Large intestine (tissue), 12 donors: ENCODE measurements at places on chromosomes 3 and 15. TPM values are rescaled to one million over a fixed set of nuclear protein-coding genes. Genes with fewer than 3 reads are reported as not detected.

GRCh38 chr15:73647259-73648013 lies 14.2 kb upstream of the NPTN start:
- DNase-seq, result no peak

GRCh38 chr3:192237992-192238608 lies 489.2 kb downstream of the FGF12 start:
- no peak for DNase-seq

DNA sequence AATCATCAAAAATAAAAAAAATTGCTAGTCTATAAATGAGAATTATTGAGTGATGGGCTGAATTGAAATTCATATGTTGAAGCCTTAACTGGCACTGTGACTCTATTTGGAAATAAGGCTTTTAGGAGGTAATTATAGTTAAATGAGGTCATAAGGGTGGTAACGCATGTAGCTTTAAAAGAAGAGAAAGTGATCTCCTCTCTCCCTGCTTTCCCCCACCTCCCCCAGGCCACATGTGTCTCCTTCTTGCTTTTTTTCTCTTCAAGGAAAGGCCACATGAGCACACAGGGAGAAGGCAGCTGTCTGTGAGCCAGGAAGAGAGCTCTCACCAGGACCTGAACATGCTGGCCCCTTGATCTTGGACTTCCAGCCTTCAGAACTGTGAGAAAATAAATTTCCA lies 48.2 kb upstream of the ARPP19 start:
- no peak for DNase-seq

- no peak for DNase-seq
These were observed 16.3 kb downstream of the TMEM43 start for GRCh38 chr3:14141144-14141543.

DNA sequence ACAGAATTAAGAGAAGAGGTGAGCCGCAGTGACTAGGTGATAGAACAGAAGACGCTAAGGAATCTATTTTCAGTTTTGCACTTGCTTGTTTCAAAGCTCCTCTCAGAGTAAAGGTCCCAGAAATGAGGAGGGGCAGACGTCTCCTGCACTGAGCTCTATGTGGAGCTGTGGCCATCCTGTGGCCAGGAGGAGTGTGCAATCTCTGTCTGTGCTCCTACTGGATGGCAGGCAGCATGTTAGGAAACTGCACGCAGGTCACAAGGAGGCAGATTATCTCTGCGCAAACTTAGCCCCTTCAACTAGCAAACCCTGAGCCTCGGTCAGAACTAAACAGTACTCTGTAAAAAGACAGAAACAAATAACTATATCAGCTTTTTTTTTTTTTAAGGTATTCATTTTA lies 31.1 kb upstream of the PPIB start:
- no peak for DNase-seq

DNA sequence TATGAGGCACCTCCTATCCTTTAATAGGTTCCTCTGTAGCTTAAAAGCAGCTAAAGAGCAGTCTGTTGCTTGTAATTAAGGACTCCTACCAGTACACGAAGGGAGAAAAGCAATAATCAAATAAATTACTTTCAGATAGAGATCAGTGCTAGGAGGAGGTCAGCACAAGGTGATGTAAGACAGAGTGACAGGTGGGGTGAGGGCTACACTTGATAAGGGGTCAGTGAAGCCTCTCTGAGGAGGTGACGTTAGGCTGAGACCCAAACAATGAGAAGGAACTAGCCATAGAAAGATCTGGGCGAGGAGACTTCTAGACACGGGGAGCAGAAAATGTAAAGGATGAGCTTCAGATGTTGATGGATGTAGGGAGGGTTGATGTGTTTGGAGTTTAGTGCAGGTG lies 57.7 kb upstream of the BLM start:
- no peak for DNase-seq

DNA sequence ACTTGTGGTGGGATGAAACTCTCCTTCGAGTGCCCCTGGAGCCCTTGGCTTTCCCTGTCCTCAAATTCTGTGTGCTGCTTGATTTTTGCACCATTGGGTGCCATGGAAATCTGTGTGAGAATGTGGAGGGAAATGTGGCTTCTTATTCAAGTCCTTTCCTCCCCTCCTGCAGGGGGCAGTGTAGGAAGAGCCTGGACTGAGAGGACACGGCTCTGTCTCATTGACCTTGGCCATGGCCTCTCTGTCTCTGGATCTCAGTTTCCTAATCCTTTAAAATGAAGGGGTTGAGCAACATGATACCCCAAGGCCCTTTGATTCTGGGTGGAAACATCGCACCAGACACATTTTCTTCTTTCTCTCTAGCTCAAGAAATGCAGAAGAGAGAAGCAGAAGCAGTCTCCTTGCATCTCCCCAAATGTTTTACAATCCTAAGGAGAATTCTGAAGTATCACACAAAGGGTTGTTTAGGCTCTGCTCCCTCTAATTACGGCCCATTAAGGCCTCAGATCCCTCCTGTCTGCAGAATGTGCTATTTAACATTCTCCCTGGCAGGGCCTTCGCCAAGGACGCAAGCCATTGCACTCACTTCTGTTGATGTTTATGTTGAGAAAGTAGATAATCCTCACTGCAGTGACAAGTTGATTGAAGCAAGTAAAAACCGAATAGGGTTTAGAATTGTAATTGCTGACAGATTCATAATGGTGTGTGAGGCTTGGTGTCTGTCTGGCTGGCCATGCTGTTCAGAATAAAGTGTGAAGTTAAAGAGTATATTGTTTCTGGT lies 169.1 kb downstream of the TPRG1 start:
- DNase-seq, result no peak

DNA sequence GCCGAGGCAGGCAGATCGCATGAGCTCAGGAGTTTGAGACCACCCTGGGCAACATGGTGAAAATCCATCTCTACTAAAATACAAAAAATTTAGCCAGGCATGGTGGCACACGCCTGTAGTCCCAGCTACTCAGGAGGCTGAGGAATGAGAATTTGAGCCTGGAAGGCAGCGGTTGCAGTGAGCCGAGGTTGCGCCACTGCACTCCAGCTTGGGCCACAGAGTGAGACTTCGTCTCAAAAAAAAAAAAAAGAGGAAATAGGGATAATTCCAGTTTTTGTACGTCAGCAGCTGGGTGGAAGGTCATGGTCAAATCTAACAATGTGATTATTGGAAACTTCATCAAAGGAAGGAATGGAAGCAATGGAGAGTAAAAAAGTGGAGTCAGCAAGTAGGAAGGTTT lies 3.1 kb downstream of the CMC1 start:
- no peak for DNase-seq

- DNase-seq, result no peak
These were observed 594.0 kb upstream of the UBE2E2 start for GRCh38 chr3:22609139-22609538.

GRCh38 chr15:65376767-65377104 lies 1.1 kb downstream of the IGDCC3 start:
- peak; percentile 55 for DNase-seq

GRCh38 chr3:64971602-64972001 lies 283.8 kb upstream of the ADAMTS9 start:
- no peak for DNase-seq

- no peak for DNase-seq
These were observed 27.8 kb upstream of the FRMD4B start for GRCh38 chr3:69413551-69414207.

DNA sequence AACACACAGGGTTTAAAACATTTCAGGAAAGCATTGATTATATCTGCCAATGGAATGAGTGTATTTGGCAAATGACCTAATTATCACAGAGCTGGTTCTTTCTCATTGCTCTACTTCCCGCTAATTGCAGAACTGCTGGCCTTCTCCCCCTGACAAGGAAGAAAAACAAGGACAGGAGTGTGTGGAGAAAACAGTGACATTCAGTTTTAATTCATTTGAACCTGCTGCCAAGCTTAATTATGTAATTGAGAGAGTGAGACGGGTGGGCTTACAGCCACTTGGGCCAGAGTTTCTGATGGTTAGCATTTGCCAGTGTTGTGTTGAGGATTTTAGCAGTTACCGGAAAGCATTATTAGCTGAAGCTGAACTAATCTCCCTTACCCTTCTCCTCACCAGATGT lies 301.4 kb downstream of the RBMS3 start:
- DNase-seq, result no peak

GRCh38 chr3:32757618-32758374 lies 60.0 kb upstream of the TRIM71 start:
- no peak for DNase-seq

DNA sequence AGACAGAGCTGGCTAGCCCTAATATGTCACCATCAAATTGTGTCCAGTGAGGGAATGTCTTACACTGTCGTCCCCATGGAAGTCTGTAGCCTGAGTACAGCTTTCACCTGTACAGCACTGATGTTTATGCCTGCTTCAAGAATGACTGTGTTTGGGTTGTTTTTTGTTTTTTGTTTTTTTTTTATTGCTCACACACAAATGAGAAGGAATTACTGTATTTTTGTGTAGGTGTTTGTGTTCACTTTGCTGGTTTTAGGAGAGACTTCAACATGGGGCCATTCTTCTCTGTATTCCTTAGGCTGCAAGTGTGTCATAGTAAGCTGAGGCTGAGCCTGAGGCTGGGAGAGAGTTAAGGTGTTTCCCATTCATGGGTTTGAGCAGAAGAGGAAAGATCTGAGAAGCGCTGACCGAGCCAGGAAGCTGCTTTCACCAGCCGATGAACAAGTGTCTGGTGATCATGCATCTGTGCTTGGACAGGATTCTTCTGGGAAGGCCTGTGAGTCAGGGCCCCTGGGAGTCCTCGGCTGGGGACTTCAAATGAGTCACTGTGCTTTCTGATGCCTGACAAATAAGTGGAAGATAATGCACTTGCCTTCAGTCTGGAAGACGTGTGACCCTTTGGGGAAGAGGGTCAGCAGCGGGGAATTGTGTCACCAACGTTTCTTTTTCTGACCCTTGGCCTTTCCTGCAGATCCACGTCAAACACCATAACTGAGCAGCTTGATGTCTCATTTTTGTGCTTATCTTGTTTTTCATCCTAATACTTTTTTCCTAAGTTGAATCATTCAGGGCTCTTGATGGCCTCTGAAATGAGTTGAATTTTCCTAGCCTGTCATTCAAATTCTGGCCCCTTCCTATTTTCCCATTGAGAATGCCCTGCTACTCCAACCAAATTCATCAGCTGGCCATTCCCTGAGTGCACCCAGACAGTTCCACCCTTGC lies 36.7 kb upstream of the ZBTB38 start:
- DNase-seq, result peak; percentile 70

DNA sequence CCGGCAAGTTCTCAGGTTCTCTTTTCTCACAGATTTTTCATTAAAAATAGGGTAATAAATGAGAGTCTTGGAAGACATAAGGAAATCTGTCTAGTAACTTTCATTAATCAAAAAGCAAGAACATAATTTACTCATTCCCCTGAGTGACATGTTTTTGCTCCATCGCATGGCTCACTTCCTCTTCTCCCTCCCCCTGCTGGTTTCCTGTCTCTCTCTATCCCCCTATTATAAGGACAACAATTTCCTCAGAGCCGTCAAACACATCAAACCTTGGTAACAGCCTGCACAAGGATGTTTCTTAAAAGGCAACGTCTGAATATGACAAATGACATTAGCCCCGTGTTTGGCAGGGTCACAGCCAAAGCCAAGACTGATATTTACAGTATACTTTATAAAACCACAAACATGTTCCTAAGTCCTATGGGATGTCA lies 1149.6 kb downstream of the IGSF11 start:
- no peak for DNase-seq

DNA sequence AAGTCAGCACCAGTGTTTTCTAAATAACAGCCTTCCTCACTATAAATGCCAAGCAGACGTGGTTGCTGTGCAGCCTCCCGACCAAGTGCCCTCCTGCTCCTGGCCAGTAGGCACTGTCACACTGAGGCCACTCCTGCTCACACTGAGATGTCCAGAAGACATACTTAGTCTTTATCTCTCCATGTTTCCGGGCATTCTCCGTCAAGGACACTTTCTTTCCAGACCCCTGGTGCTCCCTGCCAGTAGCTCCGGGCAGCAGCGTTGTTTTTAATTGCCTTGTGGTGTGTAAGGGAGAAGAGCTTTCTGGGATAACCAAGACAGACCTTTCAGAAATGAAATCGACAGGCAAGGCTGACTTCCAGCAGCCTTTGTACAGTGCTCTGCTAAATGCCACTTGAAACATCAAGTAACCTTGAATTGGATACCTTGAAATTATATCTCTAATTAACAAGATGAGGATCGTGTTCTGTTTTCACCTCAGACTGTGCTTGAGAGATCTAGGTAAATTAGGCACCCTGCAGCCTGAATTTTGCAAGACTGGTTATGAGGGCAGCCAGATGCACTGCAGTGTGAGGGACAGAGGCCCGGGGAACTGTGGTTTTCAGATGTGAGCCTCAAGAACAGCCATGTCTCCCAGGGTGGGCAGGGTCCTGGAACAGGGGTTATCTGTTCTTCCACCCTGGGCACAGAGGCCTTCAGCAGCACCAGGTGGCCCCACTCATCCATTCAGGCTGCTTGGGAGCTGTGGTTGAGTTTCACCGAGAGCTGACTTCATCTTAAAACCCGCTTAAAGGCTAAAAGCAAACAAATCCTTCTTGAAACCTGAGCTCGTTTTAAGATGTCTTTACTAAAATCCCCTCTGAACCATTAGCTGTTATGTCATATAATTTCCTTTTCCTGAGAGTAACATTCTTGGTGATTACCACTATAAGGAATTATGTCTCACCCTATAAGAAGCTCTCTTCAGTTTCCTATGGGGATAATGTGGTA lies 105.5 kb upstream of the IL12A start:
- DNase-seq, result no peak

DNA sequence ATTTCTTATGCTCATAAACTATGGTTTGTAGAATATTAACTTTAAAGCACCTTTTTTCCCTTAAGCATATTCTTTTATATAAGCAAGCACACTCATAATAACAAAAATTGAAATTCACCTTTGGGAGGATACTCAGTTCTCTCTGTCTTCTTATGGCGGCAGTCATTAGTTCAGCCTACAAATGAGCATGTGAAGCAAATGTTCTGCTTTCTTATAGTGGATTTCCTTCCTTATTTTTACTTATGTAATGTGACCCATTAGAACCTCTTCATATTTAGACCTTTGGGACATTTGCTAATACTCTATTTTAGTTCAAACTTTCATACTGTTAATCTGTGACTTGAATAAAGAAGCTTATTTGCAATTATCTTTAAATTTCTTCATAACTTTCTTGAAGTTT lies at the start of gene P2RY13:
TSS of gene P2RY13 (minus strand) at position 187 of the 400 bp plus-strand sequence. CDS start at position 166, 21 bp downstream.
- no peak for DNase-seq

- no peak for DNase-seq
These were observed 22.7 kb upstream of the ATP1B3 start for GRCh38 chr3:141853629-141854168.

DNA sequence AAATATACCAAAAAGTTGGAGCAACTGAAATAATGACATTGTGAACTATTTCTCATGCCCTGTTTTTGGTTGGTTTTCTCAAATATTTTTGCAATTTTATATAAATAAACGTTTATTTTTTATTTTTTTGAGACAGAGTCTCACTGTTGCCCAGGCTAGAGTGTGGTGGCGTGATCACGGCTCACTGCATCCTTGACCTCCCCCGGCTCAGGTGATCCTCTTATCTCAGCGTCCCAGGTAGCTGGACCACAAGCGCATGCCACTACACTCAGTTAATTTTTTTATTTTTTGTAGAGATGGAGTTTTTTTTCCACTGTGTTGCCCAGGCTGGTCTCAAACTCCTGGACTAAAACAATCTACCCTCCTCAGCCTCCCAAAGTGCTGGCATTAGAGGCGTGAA lies 45.6 kb downstream of the YEATS2 start:
- DNase-seq, result no peak

- DNase-seq, result no peak
These were observed 10.1 kb downstream of the CRTC3 start for GRCh38 chr15:90539789-90540188.

Gene RETNLB
- polyA plus RNA-seq, result not detected

Gene CCDC54
- 0.04 TPM for polyA plus RNA-seq

Gene P4HTM
- polyA plus RNA-seq, result 46.5 TPM

Gene GREM1
- 26.2 TPM for polyA plus RNA-seq

Gene CNTN4
- polyA plus RNA-seq, result 9.3 TPM

Gene SEC22C
- polyA plus RNA-seq, result 49.2 TPM

Gene NAA50
- polyA plus RNA-seq, result 85.5 TPM

Gene DLL4
- 12.3 TPM for polyA plus RNA-seq

Gene TCAIM
- polyA plus RNA-seq, result 41.4 TPM
